ENCODE measurements at places on chromosomes 12 and 14.

GRCh38 chr12:50242751-50243191 is 40.5 kb downstream of the LIMA1 start:
- no peak for DNase-seq

DNA sequence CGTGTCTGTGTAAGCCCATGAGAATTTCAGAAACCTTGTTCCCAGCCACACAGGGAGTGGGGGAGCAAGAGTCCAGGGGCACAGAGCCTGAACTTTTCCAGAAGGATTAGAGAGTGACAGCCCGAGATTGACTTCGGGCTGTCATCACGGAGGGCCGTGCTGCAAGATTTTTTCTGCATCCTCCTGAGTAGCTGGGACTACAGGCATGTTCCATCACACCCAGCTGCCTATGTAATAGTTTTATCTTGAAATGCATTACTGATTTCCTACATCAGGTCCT is 14.4 kb downstream of the EVL start:
- DNase-seq = no peak

GRCh38 chr12:12439636-12440035 is 82.8 kb downstream of the BORCS5 start:
- peak; percentile 73 for DNase-seq

- no peak for DNase-seq
Measured at GRCh38 chr14:58667900-58668299, 30.1 kb downstream of the DACT1 start.

DNA sequence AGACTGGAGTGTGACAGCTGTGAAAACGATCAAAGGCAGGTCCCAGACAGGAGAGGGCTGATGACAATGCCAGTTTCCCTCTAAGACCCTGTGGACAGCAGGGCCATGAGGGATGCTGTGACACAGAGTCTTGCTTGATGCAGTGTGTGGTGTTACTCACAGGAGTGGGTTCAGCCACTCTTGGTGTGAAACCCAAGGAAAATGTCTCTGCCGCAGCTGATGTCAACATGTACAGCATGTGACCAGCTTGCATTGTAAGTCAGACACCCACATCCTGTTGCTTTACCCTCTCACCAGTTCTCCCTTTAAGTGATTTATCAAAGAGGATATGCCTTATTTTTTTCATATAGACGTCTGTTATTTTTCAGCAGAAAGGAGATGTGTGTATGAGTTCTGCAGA is 268.6 kb downstream of the BTG1 start:
- peak; percentile 95 for DNase-seq

DNA sequence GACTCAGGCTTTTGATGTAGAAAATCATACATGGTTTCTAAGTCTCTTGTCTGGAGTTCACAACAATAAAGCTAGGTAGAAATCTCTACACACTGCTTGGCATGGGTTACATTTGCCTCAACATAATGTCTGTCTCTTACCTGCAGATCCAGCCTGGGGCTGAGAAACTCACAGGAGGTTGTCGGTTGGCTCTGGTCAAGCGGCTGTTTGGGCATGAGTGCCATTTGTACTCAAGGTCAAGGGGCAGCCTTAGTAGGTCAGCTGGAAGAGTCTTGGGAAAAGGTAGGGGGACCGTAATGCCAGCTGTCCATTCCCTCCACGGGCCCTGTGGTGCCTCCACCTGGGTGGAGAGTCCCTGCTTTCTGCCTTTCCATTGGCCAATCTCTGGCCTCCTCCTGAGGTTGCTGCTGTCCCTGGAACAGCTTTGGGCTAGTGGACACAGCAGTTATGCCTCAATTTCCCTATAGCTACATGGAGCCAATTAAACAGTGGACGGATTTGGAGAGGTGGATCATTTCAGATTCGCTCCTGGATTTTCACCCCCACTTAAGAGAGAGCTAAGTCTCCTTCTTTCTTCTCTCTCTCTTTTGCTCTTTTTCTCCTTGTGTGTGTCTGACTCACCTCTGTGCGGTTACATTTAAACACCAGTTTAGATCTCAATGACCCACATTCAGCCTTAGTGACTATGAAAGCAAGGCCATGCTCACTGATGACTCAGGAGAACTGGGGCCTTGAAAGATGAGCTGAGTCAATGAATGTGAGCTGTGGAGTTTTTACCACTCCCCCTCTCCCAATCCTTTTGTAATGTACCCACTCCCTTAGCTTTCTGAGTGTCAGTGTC is 132.8 kb upstream of the HIF1A start:
- DNase-seq = peak; percentile 53

- no peak for DNase-seq
Measured at GRCh38 chr12:66024949-66025348, 105.6 kb downstream of the LLPH start.

DNA sequence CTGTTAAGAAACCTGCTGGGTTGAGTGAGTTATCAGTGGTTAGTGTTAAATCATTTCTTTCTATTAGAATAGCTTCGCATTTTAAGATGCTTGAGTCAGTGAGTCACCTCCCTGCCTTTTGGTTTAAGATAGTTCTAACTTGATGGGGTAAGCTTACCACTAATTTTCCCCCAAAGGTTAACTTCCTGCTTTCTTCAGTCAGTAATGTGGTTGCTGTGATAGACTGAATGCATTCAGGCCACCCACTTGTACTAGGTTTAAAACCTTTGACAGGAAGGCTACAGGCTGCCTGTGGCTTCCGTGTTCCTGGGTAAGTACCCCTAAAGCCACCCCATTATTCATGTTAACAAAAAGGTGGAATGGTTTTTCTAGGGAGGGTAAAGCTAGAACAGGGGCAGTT is 25.3 kb downstream of the CLEC2A start:
- DNase-seq = peak; percentile 71

GRCh38 chr14:71638523-71639196 is 293.6 kb upstream of the RGS6 start:
- no peak for DNase-seq

- DNase-seq = no peak
Measured at GRCh38 chr12:113587720-113588119, 116.0 kb upstream of the LHX5 start.

GRCh38 chr14:36520601-36521525 is 831 bp upstream of the NKX2-1 start:
- no peak for DNase-seq

- DNase-seq = no peak
Measured at GRCh38 chr12:42396473-42397259, 70.7 kb downstream of the PPHLN1 start.

DNA sequence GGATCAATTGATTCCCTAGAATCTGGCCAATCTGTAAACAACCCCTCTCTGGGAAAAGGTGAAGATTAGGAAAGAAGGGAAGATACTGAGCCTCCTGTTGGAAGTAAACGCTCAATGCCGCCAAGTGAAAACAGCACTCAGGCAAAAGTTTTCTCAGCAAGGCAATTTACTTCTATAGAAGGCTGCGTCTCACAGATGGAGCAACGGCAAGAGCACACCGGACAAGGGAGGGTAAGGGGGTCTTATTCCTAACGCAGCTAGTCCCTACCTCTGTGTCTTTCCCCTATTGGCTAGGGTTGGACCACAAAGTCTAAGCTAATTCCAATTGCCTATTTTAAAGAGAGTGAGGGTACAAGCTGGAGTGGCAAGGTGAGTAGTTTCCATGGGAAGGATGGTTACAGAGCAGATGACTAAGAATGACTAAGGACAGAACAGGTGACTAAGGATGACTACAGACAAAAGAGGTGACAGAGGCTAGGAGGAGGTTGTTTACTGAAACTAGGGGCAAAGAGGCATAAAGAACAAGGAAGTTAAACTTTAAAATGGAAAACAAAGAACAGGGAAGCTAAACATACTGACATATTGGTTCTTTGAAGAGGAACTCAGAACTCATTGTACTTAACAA is 5.6 kb upstream of the TTC9 start:
- no peak for DNase-seq

- peak; percentile 36 for DNase-seq
Measured at GRCh38 chr12:50637870-50638481, 125.9 kb upstream of the ATF1 start.

- peak; percentile 10 for DNase-seq
Measured at GRCh38 chr12:121145221-121145620, 12.5 kb downstream of the P2RX7 start.

DNA sequence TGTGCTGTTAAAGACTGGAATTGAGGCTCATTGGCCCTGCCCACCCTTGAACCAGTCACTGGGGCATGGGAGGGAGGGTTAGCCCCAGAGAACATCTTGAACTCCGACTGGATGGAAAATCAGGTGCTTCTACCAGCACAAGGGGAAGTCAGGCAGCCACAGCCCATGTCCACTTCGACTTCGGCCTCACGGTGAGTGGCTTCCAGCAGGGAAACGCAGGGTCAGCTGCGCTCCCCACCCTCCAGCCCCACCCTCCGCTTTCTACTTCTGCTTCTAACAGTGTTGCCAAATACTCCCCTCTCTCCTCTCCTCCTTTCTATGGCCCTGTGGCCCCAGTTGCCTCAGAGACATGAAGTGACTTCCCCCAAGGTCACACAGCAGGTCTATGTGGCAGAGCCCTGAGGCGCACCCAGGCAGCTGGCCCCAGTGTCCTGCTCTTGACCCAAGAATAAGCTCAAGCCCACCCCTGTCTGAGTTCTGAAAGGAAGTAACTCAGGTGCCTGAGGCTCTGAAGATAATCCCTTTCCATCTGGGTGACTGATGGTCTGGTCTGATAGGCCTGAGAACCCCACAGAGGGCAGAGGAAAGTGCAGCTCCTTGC is 11.9 kb upstream of the SH2B3 start:
- DNase-seq = no peak

DNA sequence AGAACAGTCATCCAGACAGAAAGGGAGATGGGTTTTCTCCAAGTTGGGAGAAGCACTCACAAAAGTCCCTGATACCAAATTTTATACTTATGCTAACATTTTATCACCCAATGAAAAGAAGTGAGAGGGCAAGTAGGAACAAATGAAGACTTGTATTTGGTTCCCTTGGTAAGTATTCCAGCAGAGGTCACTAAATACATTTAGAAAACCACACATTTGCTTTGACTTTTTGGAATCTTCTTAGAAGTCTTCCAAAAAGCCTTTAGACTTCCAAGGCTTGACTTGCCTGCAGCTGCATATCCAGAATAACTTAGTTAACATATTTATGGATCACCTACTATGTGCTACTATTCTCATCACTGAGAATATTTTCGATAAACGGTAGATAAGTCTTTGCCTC is 3.1 kb upstream of the GYS2 start:
- peak; percentile 39 for DNase-seq

DNA sequence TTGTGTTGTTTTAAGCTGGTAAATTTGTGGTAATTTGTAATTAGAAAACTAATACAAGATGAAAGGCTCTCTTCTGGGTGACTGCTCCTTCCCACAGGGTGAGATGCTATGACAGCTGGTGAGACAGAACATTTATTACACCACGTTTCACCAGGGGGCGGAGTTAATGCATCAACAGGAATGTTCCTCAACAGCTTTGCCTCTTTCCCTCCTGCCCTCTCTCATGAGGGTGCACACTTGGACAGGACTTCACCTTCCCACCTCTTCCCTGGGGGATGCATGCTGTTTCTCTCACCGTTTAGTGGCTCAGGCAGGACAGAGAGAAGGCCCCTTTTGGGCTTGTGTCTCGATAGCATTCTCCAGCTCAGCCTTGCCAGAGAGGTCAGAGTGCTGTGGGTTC is 13.4 kb upstream of the PPP1R1A start:
- no peak for DNase-seq

DNA sequence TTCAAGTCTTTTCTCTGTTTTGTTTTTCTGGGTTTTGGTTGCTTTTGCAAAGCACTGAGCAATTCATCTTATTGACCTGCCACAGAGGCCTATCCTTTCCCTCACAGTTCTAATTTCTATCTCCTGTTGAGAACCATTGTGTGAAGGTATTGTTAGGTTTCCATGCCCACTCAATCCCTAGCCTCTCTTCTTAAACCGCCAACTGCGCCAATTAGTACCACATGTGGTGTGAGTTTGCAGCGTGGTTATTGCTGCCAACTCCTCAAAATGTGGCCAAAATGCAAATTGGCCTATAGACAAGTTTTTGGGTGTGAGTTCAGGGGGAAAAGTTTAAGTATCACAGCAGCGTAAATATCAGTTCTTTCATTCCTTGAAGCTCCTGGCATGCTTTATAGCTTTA is 232.6 kb downstream of the FLRT2 start:
- DNase-seq = no peak

DNA sequence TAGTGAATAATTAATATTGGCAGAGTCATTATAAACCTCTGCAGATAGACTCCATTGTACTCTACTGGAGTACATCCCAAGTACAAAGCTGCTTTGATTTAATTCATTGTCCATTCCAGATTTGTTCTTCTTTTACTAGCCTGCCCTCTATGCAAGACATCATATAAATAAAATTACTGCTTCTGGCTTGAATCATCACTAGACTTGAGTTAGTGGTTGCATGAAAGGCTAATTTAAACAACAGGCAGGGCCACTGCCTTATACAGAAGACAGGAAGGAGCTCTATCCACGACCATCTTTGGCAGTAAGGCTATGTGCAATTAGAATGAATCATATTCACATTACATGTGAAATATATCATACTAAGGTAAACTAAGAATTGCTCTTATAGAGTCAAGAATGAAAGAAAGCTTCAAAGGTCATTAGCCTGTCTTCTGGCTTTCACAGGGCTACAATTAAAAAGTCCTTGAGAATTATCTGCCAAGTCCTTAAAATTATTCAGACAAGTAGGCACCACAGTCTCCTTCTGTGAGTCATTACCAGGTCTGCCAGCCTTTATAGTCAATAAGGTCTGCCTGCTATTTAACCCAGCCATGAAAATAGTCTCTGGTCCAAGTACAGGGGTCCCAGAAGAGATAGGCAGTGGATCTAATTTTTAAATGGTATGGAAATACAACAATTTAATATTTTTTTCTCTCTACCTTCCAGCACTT is 631.8 kb downstream of the TMTC2 start:
- no peak for DNase-seq

DNA sequence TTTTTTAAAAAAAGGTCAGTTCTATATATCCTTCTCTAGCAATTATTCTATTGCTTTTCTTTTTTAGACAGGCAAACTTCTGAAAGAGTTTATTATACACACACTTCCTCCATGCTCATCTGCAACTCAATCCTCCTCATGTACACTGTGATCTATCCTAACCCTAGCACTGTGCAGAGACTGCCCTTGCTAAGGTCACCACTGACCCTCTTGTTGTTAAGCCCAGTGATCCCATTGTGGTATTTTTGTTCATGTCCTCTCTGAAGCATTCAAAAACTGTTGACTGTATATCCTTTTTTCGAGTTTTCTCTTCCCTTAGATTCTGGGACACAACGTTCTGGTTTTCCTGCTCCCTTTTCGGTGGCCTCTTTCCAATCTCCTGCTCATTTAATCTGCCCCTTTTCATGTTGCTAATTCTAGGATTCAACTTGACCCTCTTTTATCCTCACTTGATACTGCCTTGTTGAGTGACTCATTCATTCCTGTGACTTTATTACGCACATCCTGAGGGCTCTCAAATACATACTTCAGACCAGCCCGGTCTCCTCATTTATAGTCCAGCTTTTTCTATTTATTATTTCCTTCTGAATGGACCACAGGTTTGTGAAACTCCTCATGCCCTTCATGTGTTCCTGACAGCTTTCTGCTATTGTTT is 53.9 kb upstream of the PTPRB start:
- DNase-seq = no peak

DNA sequence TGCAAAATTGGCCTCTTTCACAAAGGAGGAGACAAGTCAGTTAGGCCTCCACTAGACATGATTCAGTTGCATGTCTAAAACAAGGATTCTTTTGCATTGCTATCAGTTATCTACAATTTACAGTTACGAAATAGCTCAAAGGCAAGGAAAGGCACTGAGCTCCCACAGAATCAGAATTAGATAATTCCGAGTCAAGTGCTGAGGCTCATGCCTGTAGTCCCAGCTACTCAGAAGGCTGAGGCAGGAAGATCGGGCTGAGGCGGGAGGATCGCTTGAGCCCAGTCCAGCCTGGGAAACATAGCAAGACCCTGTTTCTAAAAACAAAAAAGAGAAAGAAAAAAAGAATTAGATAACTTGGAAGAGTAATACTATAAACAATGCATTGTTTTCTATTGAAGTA is 12.3 kb upstream of the RTRAF start:
- DNase-seq = no peak

Measured in CD4-positive, alpha-beta T cell treated with Interleukin-6 at 100 ng/mL for 8 hours (primary cell).